ENCODE measurements at places on chromosomes 12 and 14.

GRCh38 chr12:52522346-52523011 lies 2.3 kb upstream of the KRT5 start:
- peak; percentile 6 for DNase-seq

GRCh38 chr12:83630526-83630925 lies 943.8 kb downstream of the TMTC2 start:
- no peak for DNase-seq

GRCh38 chr12:68190301-68190700 lies 30.8 kb upstream of the IFNG start:
- no peak for DNase-seq

GRCh38 chr12:66808606-66809005 lies 129.7 kb upstream of the GRIP1 start:
- no peak for DNase-seq

DNA sequence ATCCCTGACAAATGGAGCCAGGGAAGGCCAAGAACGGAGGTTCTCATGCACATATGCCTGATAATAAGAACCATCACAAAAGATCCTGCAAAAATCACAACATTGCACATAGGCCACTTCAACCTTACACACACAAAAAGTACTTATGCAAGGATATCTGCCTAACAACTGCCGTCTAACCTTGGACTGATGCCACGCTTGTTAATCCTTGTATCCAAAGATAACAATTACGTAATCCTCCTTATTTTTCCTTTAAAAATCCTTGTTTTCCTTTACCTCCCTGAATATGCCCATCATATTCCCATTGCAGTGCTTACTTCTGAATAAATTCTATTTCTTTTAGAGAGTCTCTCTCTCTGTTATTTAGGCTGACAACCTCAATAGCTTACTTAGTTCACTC lies 59.5 kb downstream of the TMEM116 start:
- DNase-seq: no peak

All from central memory CD8-positive, alpha-beta T cell (primary cell).